ENCODE measurements at places on chromosomes 16 and 17. TPM values are rescaled to one million over a fixed set of nuclear protein-coding genes. Genes with fewer than 3 reads are reported as not detected.

Gene ANKS4B
- not detected for total RNA-seq

DNA sequence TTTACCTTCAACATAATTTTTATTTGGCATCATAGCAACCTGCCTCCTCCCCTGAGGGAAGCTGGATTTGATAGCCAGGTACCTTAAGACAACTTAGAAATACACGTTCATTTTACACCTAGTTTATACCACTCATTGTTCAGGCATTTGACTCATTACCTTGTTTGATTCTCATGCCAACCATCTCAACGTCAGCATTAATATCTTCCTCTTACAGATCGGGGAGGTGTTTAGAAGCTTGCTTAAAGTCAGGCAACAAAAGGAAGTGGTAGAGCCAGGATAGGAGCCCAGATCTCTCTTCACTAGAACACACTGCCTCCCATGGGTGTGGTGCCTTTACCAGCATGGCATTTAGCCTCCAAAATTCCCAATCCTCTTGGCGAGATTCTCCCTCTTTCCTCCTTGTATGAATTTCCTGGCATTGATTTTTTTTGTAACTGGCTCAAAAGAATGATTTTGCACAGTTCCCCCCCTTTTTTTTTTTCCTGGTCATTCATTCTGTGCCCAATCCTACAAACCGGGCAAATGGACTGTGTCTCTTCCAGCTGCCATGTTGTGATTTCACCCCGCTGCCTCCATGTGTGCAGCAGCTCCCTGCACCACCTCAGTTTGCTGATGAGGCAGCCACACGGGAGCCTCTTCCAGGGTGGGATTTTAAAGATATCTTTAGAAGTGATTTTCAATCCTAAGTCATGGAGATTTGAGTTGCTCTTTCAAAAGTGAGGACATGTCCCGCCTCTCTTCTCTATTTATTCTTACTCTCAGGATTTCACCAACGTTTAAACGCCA lies 383.6 kb downstream of the UTP18 start:
- H3K27me3 ChIP-seq = no peaks in the 10 kb centered on the region
- no peaks in the 10 kb centered on the region for H3K36me3 ChIP-seq
- no peak for DNase-seq
- H3K4me3 ChIP-seq = no peak overlapping the region
- no peaks in the 10 kb centered on the region for H3K4me1 ChIP-seq
- no peak overlapping the region for H3K27ac ChIP-seq

DNA sequence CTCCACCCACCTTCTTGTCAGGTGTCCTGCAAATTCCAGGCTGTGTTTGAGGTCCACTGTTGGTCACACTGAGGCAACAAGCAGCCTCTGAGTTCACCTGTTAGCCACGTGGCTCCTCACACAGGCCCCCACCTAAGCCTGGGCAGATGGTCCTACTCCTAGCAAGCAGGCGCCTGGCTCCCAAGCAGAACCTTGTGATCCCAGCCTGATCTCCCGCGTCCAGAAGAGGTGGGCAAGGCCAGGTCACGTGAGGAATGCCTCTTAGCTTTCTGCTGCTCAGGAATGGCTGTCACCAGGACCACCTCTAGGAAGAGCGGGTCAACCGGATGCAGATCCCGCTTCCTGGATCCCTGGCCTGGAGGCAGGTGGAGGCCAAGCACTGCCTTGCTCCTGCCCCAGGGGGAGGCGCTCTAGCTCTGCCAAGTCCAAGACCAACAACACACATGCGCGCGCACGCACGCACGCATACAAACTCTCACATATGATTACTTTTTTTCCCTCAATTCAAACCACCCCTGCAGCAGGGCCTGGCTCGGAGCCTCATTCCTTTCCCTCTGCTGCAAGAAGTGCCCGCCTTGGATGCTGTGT lies 9.5 kb downstream of the CYB561 start:
- no peaks in the 10 kb centered on the region for H3K27me3 ChIP-seq
- no peak overlapping the region for H3K4me3 ChIP-seq
- peaks cover 21% of the 10 kb centered on the region for H3K4me1 ChIP-seq
- DNase-seq = peak; percentile 60
- no peaks in the 10 kb centered on the region for H3K36me3 ChIP-seq
- no peak overlapping the region for H3K27ac ChIP-seq

DNA sequence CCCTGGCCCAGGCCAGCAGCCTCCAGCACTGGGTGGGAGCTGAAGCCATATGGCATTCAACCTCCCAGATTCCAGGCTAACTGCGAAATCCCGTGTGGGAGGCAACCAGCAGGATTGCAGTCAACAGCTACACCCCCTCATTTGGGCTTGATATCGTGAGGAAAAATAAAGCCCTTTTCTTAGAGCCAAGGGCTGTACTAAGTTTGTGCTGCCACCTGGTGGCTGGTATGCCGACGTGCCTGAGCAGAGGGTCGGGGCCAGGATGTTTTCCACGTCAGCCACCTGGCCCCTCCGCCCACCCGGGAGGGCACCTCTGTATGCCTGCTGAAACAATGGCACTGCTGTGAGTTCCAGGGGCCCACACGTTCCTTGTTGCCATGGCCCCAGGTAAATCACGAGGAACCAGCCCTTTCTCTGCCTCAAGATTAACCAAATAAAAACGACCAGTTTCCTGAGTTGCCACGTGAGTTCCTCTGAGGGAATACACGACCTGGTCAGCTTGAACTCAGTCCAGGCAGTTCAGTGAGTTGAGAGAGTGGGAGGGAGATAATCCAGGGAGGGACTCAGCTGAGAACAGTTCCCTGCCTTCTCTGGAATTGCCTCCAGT lies 9.0 kb downstream of the TMEM98 start:
- H3K27ac ChIP-seq = peak overlapping the region; percentile 63
- peaks cover 57% of the 10 kb centered on the region for H3K36me3 ChIP-seq
- H3K4me3 ChIP-seq = no peak overlapping the region
- H3K4me1 ChIP-seq = peaks cover 9% of the 10 kb centered on the region
- peak; percentile 86 for DNase-seq
- H3K27me3 ChIP-seq = no peaks in the 10 kb centered on the region

DNA sequence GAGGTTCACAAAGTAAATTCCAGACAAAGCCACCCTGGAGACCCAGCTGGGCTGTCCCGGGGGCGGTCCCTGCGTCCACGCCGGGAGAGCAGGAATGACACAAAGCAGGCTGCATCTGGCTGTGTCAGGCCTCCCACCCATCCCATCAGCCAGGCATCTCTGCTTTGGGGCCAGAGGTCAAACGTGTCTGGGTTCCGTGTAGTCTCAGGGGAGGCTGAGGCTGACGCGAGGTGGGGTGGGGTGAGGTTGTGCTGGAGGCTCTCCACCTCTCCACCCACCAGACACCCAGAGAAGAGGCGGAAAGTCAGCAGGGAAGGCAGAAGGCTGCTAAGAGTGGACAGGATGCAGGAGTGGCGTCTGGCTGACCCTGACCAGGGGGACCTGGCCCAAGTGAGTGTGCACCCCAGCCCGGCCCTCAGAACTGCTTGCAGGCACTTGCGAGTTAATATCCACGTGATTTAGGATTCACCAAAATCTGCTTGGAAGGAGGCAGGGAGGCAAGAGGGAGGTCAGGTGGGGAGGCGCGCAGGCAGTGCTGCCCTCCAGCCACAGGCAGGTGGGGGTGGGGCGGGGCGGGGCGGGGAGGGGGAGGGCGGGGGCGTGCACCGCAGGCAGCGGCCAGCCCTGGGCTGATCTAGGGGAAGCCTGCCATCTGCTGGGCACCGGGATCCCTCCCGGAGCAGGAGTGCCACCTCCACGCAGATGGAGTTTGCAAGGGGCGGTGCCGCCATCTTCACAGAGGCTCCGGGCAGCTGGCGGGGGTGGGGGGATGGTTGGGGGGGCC lies 44.3 kb downstream of the TBC1D16 start:
- H3K4me1 ChIP-seq = peaks cover 5% of the 10 kb centered on the region
- no peaks in the 10 kb centered on the region for H3K36me3 ChIP-seq
- H3K27me3 ChIP-seq = no peaks in the 10 kb centered on the region
- peak; percentile 78 for DNase-seq

Data from ascending aorta (tissue), 2 donors.